ENCODE measurements at places on chromosomes 4 and X.

DNA sequence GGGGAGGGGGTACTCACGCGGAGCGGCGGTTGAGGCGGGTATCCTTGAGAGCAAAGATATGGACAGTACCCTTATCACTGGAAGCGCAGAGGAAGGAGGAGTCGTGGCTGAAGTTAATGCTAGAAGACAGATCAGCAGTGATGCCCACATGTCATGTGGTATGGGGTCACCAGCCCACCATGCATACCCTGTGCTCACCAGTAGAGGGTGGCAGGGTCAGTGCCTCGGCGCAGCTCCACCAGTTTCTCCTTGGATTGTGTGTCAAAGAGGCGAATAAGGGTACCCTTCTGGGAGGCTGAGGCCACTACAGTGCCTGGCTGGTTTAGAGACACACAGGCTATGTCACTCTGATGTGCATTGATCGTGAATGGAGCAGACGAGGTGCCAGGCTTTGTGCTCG lies 1.5 kb upstream of the PRAF2 start:
- H3K27me3 ChIP-seq, result no peaks in the 10 kb centered on the region
- H3K27ac ChIP-seq, result no peak overlapping the region
- peaks cover 36% of the 10 kb centered on the region for H3K36me3 ChIP-seq

- H3K27me3 ChIP-seq, result no peaks in the 10 kb centered on the region
- no peaks in the 10 kb centered on the region for H3K36me3 ChIP-seq
- peak; percentile 46 for DNase-seq
- H3K27ac ChIP-seq, result no peak overlapping the region
- H3K4me1 ChIP-seq, result no peaks in the 10 kb centered on the region
Measured at GRCh38 chrX:39645178-39645895, 452.4 kb downstream of the BCOR start.

DNA sequence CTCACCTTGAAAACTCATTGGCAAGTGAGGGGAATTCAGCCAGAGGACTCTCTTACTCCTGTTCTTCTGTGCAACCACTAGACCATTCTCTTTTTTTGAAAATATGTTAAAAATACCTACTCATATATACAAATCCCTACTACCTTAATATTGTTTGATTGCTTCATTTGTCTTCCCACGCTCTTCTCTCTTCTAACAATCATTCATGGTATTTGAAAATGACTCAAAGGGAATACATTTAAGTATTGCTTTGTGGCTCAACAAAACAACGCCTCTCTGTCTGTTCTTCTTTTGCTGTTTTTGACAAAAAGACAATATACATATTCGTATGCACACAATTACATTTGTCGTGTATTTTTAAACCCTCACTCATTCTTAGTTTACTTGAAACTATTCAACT lies 589.4 kb downstream of the ANKRD50 start:
- H3K27me3 ChIP-seq, result no peaks in the 10 kb centered on the region
- H3K4me1 ChIP-seq, result no peaks in the 10 kb centered on the region
- DNase-seq, result no peak
- no peak overlapping the region for H3K4me3 ChIP-seq
- no peak overlapping the region for H3K27ac ChIP-seq
- H3K36me3 ChIP-seq, result no peaks in the 10 kb centered on the region

DNA sequence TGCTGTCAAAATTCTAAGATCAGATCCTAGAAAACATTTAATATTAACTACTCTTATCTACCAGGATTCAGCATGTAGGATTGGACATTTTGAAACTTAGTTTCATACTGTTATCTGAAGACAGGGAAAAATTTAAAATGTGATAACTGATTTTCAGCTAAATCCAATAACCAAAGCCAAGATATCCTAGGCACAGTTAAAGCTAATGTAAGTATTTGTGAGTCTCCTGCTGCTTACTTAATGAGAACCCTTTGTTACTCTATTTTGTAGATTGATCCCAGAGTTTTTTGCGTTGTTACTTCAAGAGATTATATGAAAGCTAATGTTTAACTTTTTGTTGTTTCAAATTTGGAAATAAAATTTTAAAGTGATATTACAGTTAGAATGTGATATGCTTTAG lies 2.0 kb downstream of the CPE start:
- H3K4me3 ChIP-seq, result no peak overlapping the region
- no peaks in the 10 kb centered on the region for H3K4me1 ChIP-seq
- H3K36me3 ChIP-seq, result no peaks in the 10 kb centered on the region

All from tibial nerve (tissue), 4 donors.